Psoas muscle (tissue), 8 donors: ENCODE measurements at places on chromosomes 7 and 10. TPM values are rescaled to one million over a fixed set of nuclear protein-coding genes. Genes with fewer than 3 reads are reported as not detected.

Gene VKORC1L1
- total RNA-seq, result 23.1 TPM

- DNase-seq, result no peak
Observed at GRCh38 chr7:25926009-25926408, 226.0 kb upstream of the NFE2L3 start.

Gene TMEM196
- total RNA-seq, result not detected

GRCh38 chr10:62000037-62000603, 98.6 kb downstream of the ARID5B start:
- no peak for DNase-seq

- DNase-seq, result peak; percentile 68
Observed at GRCh38 chr10:32957341-32958084, 517 bp downstream of the ITGB1 start.

DNA sequence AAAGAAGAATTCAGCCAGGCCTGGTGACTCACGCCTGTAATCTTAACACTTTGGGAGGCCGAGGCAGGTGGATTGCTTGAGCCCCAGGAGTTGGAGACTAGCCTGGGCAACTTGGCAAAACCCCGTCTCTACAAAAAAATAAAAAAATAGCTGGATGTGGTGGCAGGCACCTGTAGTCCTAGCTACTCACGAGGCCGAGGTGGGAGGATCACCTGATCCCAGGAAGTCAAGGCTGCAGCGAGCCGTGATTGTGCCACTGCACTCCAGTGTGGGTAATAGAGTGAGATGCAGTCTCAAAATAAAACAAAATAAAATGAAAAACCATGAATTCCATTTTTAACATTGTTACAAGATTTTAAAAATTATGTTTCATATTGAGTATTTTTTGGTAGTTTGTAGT, 988.9 kb upstream of the ZNF722 start:
- no peak for DNase-seq
